Epithelial cell of umbilical artery (primary cell): ENCODE measurements at places on chromosomes 11 and 22. TPM values are rescaled to one million over a fixed set of nuclear protein-coding genes. Genes with fewer than 3 reads are reported as not detected.

SLC25A18 gene
- total RNA-seq, result not detected in 2 replicates

RFPL1 gene
- not detected in 2 replicates for total RNA-seq

SHANK2 gene
- total RNA-seq, result not detected in 2 replicates

HIKESHI gene
- 95.5 and 125 TPM in 2 replicates for total RNA-seq

NFAM1 gene
- total RNA-seq, result not detected in 2 replicates
